Hematopoietic multipotent progenitor cell treated with erythropoietin and hydrocortisone succinate and interleukin-3 and kit ligand, for 8 days (in vitro differentiated cells): ENCODE measurements at places on chromosomes 11 and 22.
A peak's percentile ranks its signal among the peaks of the same experiment; 100 is the strongest.

DNA sequence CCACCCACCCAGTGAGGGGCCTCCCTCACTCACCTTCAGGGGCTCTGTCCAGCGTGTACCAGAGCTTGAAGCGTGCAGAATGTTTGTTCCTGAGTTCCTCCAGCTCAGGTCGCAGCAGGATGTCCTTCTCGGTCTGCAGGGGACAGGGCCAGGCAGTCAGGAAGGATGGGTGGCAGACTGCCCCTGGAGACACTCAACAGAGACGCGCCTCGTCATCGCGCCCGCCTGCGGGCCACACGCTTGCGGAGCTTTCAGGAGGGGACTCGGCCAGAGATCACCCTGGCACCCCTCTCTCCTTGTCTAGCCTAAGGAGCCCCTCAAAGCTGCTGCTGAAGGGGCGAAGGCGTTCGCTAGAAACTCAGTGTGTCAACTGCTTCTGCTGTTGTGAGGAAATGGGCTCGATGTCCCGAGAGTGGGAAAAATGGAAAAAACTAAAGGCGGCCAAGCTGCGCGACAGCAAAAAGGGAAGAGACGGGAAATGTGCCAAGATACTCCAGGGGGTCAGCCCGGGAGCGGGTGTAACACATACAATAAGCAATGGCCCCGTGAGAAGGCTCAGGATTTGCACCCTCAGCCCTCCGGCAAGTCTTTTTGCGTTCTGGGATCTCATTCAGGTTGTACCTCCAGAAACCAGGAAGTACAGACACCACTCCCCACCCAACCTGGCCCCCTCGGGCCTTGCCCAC, 9.2 kb upstream of the POLDIP3 start:
- DNase-seq: no peak

- DNase-seq: peak; percentile 18
These were observed 43.2 kb upstream of the VPREB1 start for GRCh38 chr22:22201185-22201929.

DNA sequence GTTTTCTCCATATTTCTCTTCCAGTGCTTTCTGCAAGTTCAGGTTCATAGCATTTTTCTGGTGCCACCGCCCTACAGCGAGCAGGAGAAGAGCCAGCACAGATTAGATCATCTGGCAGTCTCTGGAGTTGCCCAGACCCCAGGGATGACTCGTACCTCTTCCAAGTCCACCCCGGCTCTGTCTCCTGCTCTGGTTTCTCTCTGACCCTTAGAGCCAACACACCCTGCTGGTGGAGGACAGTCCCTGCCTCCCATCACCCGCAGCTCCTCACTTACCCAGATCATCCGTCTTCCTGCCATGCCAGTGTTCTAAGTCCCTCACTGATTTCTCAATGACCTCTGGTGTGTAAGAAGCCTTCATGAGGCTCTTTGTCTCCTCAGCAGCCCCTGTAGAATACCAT, 28.0 kb downstream of the TST start:
- no peak for DNase-seq

- no peak for DNase-seq
These were observed 15.9 kb upstream of the CYB5R2 start for GRCh38 chr11:7689239-7689638.

GRCh38 chr11:90639461-90639993, 416.7 kb upstream of the CHORDC1 start:
- no peak for DNase-seq

- peak; percentile 56 for DNase-seq
These were observed 497.2 kb downstream of the NTM start for GRCh38 chr11:131867457-131868257.

- no peak for DNase-seq
These were observed 77.6 kb downstream of the BMAL1 start for GRCh38 chr11:13355191-13355590.

GRCh38 chr11:77096591-77097019, 6.0 kb upstream of the OMP start:
- no peak for DNase-seq

DNA sequence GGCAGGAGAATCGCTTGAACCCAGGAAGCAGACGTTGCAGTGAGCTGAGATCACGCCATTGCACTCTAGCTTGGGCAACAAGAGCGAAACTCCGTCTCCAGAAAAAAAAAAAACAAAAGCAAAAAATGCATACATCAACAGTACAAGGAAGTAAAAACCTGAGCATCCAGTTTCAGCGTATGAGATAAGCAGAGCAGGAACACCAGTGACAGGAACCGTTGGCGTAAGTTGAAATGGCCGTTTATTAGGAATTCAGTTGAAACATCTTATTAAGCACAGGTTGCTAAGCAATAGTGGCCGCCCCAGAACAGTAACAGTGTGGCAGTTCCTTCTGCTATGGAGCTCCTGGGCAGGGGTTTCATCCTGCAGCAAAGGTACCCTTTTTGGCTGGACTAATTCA, 4.0 kb upstream of the L3MBTL2 start:
- no peak for DNase-seq

- DNase-seq: no peak
These were observed 113.5 kb downstream of the GUCY1A2 start for GRCh38 chr11:106904826-106905225.

GRCh38 chr11:97279341-97279740, 889.5 kb downstream of the JRKL start:
- no peak for DNase-seq

GRCh38 chr22:37747080-37747714, 50.3 kb downstream of the TRIOBP start:
- DNase-seq: no peak

- no peak for DNase-seq
These were observed 246.1 kb upstream of the CHORDC1 start for GRCh38 chr11:90468923-90469322.

- no peak for DNase-seq
These were observed 31.4 kb downstream of the PLAAT5 start for GRCh38 chr11:63459586-63459985.

DNA sequence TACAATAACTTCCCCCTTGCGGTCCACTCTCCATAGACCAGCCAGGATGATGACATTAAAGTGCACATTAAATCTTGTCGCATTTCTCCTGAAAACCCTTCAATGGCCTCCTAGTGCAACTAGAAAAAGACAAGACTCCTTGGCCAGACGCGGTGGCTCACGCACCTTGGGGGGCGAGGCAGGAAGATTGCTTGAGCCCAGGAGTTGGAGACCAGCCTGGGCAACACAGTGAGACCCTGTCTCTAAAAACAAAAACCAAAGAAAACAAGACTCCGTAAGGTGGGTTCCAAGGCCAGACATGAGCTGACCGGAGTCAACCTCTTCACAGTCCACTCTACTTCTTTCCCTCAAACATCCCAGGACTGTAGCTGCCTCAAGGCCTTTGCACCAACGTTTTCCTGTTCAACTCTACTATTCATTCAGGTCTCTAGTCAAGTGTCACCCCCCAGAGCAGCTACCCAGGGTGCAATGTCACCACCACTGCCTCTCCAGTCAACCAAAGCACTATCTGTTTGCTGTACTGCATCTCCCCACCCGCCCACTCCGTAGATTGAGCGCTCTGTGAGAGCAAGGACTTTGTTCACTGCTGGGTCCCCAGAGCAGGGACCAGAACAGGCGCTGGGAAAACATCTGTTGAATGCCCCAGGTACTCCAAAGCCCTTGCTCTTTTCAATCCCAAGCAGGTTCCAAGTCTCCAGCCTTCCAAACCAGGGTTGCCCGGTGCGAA, 739 bp downstream of the ZMAT5 start:
- DNase-seq: peak; percentile 58

DNA sequence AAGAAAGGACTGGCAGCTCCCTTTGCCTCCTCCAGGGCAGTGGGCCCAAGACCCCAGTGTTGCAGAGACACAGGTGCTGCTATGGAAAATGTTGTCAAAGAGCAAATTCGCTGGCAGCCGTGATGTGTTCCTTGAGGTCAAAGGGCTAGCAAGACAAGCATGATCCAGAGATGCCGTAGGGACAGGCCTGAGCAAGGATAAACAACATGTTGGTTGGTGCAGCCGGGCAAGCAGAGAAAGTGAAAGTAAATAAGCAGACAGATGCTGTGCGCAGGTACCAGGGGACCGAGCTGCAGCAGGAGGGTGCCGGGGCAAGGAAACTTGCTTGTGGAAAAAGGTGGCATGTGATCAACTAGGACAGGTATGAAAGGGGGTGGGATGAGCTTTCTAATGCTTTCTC, 125.5 kb upstream of the NECTIN1 start:
- DNase-seq: no peak

DNA sequence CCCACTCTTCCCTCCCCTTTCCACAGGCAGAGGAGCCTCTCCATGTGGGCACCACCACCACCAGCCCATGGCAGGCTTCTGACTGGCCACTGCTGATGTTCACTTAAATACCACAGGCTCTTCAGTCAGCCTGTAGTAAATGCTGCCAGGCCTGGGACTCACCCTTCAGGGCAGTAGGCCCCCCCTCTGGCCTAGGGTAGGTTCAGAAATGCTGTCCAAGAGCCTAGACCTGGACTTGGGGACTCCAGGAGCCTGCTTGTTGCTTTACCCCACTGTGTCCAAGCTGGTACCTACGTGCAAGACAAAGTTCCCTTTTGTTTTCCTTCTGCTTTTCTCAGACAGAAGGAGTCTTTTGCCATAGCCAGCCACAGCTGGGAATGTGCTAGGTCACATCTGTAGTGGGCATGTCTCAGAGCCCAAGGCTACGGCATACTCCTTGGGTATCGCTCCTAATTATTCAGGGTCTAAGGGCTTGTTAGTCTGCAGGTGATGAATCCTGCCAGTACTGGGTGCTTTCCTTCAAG, 38.6 kb downstream of the TMEM135 start:
- no peak for DNase-seq

DNA sequence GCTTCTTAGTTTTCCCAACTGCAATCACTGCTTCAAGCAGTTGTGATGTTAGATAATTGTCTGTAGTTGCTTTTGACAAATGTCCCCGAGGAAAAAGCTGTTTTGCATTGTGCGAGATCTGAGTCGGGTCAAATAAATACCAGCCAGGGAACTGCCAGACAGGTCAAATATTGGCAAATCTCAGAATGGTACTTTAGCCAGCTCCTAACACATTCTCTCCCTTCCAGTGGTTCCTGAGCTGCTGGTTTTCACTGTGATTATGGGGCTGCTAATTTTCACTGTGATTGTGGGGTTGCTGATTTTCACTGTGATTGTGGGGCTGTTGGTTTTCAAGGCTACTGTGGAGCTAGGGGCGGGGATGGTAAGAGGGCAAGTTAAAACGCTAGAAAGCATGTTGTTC, 14.3 kb downstream of the RASSF10 start:
- no peak for DNase-seq

DNA sequence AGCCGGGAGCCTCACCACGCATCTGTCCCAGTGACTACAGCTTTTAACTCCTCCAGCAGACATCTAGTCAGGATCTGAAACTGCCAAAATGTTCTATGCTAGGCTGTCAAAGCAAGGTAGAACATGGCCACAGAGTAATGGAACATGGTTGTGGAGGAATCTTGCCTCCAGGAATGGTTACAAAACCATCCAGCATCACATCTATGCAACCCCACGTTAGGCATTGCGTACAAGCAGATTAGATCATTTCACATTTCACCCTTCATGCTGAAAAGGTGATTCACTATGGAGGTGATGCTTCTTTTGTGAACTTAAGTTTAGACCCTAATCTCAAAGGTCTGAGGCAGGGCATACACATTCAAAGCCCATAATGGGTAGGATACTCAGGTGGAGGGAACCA, 103.0 kb downstream of the PARVA start:
- DNase-seq: no peak

GRCh38 chr11:85749287-85749834, 61.6 kb downstream of the SYTL2 start:
- no peak for DNase-seq

GRCh38 chr11:26753723-26754504, 32.1 kb upstream of the SLC5A12 start:
- peak; percentile 38 for DNase-seq

- DNase-seq: no peak
These were observed 9.3 kb downstream of the NUP50 start for GRCh38 chr22:45172881-45173585.

GRCh38 chr11:112016088-112016764, 9.0 kb upstream of the DLAT start:
- DNase-seq: no peak

- no peak for DNase-seq
These were observed 174.6 kb upstream of the ARHGAP42 start for GRCh38 chr11:100512475-100512874.

- no peak for DNase-seq
These were observed 374.7 kb downstream of the DDX10 start for GRCh38 chr11:109039611-109040010.

- no peak for DNase-seq
These were observed 106.7 kb upstream of the OR9G4 start for GRCh38 chr11:56855217-56855616.

DNA sequence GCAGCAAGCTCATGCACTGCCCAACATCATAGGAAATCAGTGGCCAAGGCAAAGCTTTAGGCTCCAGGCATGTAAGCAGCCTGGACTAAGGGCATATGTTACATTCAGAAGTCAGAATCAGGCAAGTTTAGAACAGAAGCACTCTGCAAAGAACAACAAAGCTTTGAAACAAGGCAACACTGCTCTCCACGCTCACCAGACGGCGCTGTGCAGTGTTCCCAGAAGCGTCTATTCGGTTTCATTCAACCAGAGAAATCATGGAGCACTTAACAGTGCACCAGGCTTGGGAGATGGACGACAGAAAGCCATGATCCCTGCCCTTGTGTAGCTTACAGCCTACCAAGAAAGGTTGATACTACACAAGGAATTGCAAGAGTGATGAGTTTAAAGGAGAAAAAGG, 555.8 kb downstream of the BUD13 start:
- peak; percentile 48 for DNase-seq

- no peak for DNase-seq
These were observed 119.3 kb downstream of the WNT11 start for GRCh38 chr11:76086743-76087635.

DNA sequence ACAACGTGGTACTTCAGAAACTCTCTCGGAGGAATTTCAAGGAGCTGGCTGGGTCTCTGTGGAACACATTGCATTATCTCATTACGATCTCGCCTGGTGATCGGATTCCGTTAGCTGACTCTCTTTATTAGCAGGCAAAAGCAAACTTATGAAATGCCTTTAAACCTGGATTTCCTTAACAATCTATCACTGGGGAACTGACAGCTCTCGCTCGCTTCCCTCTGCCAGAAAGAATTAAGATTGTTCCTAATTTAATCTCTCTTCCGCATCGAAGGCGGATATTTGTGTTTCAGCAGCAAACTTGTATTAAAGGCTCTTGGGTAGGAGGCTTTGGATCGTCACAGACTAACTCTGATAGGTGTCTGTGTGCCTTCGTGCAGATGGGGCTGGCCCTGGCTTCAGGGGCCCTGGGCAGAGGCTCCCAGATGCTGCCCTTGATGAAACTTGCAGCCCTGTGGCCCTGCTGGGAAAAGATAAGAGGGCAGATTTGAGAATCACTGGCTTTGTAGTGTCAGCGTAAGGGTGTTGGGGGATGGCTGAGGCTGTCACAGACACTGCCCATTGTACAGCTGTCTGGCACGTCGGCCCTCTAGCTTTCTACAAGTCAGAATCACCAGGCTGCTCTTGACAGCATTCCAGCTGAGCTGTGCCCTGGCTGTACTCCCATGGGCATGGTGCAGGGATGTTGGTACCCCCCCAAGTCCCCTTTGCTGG, 162.2 kb upstream of the NECTIN1 start:
- peak; percentile 62 for DNase-seq
